Activated naive CD4-positive, alpha-beta T cell treated with anti-CD3 and anti-CD28 coated beads, Interleukin-2, amount 50 U/mL, for 72 hours (primary cell): ENCODE measurements at places on chromosomes 1 and 21. TPM values are rescaled to one million over a fixed set of nuclear protein-coding genes. Genes with fewer than 3 reads are reported as not detected.

DNA sequence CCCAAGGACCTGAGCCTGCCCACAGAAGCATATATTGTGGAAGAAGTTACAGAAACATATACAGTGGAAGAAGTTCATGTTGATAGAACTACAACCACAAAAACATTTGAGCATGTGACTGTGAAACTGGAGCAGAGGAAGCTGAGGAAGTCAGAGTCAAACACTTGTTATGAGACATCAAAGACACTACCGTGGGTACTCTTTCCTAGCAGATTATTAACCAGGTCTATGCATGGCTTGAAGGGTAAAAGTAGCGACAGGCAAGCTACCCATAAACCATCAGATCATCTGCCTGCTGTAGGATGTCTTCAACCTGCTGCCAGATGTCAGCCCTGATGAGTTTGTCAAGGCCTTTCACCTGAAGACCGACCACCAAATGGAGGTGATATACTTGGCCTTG is 35.8 kb downstream of the IVNS1ABP start:
- no peak for DNase-seq

DNA sequence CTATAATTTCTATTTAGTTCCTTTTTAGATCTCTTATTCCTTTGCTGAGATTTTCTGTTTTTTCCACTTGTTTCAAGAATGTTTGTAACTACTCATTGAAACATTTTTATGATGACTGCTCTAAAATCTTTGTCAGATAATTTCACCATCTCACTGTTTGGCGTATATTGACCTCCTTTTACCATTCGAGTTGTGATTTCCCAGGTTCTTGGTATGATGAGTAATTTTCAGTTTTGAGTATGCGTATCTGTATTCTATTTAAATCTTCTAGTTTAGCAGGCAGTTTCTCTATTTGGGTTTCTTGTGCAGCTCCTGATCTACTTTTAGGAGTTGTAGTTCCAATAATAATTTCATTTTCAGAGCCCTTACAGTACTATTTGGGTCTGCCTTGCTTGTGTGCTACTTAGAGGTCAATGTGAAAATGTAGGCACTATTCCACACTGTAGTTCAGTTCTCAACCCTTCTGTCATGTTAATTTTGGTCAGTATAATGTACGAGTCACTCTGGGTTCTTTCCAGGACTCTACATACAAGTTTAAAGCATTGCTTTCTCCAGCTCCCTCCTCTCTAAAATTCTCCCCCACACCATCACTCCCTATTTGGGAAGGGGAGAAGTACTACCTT is 115.5 kb downstream of the ACBD6 start:
- no peak for DNase-seq

Gene CA6
- total RNA-seq = 0.66 TPM

Gene SH3BGR
- total RNA-seq = 3.2 TPM

DNA sequence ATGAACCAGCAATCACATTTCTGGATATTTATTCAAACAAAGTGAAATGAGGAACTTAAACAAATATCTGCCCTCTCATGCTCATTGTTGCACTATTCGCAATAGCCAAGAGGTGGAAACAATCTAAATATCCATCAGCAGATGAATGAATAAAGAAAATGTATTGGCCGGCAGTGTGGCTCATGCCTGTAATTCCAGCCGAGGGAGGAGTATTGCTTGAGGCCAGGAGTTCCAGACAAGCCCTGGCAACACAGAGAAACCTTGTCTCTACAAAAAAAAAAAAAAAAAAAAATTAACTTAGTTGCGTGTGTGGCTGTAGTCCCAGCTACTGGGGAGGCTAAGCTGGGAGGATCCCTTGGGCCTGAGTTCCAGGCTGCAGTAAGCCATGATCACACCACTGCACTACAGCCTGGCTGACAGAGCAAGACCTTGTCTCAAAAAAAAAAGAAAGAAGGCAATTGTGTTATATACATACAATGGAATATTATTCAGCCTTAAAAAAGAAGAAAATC is 191.4 kb downstream of the AKT3 start:
- no peak for DNase-seq

Gene FCN3
- total RNA-seq = not detected

DNA sequence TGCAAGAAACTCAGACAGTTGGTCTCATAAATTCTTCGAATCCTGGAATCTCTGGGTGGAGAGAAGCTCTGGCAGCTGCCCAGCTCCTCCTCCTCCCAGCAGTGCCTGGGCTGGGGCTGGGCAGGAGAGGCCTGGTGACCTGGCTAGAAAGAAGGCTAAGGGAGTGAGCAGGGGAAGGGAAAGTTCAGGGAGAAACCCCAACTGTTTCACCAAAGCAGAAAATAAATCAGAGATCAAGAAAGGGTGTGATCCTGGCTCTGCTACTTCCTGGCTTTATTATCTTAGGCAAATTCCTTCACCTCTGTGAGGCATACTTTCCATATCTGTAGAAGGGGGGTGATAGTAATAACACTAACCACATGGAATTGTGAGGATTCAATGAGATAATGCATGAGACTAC is 8.8 kb upstream of the COL16A1 start:
- no peak for DNase-seq

GRCh38 chr1:228544021-228544850 is 57.1 kb downstream of the RNF187 start:
- no peak for DNase-seq

DNA sequence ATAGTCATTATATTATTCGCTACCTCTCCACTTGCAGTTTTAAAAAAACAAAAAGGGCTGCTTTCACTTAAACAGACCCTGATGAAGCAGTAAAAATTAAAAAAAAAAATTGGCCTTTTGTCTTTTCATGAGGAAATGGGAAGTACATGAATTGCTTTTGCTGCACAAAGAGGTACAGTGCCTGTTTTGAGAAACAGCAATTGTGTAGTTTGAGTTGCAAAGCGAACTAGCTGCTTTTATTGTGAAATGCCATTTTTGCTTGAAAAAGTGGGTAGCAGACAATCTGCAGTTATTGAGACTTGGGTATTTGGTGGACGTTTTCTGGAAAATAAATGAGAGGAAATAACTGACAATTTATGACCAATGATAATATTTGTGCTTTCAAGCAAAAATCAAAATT is 7.0 kb downstream of the DIP2A start:
- no peak for DNase-seq

GRCh38 chr1:174875306-174875705 is 124.4 kb upstream of the CACYBP start:
- no peak for DNase-seq

Gene CFHR3
- not detected for total RNA-seq

DNA sequence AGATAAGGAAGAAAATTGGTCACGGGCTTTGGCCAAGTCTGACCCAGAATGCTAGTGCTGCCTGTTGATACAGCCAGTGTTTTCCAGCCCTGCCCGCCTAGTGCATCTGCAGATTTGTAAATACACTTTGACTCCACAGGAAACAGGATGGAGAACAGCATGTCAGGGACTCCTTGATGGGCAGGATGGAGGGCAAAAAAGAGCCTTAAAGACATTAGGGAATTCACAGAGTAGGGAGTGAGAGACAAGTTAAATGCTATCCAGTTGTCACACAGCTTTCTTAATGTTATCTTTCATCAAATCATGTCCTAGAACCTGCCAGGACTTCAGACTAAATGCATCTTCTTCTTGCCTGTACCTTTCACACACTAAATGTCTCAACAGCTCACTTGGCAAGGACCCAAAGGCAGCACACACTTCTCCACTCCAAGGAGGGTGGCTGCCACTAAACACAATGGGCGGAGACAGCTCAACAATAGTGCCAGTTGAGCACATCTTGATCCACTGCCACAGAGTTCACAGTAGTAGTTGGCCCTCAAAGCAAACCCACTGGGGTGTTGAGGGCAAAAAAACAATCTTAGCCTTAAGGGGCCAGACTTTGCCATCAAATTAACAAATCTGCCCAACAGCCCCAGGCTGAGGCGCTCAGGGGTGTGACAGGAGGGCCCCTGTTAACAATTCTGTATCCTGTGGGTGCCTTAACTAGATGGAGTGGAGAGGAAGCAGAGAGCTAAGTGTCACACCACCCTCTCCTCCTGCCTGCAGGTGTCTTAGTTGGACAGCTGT is 2.7 kb downstream of the HIVEP3 start:
- DNase-seq = no peak

DNA sequence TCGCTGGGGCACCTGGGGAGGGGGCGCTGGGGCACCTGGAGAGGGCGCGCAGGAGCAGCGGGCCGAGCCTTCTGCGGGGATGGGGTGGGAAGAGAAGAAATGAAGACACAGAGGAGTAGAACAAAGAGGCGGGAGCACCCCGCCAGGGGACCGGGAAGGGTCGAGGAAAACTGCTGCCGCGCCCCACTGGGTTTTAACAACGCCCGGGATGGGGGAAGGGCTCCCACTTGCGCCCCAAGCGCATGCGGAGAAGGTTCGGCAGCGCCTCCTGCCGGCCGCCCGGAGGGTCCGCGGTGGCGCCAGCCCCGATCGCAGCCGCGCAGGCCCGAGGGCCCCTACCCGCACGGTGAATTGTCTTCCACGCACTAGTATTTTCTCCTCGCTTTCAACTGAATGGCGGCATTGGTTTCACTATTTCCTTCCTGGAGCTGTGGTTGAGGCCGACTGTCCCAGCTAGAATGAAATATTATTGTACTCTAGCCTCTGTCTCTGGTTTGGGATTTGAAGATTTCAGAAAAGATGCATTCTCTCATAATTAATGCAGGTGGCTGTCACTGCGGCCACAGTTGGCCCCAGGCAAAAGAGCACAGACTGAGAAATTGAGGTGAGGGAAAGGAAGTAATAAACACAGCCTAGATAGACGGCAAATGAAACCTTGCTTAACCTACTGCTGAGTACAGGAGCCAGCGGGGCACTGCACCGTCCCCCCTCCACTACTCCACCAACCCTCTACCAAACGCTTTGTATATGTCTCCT is 57.3 kb downstream of the MAB21L3 start:
- peak; percentile 81 for DNase-seq

- DNase-seq = peak; percentile 84
These were observed 13.7 kb downstream of the TLR5 start for GRCh38 chr1:223129229-223129901.

DNA sequence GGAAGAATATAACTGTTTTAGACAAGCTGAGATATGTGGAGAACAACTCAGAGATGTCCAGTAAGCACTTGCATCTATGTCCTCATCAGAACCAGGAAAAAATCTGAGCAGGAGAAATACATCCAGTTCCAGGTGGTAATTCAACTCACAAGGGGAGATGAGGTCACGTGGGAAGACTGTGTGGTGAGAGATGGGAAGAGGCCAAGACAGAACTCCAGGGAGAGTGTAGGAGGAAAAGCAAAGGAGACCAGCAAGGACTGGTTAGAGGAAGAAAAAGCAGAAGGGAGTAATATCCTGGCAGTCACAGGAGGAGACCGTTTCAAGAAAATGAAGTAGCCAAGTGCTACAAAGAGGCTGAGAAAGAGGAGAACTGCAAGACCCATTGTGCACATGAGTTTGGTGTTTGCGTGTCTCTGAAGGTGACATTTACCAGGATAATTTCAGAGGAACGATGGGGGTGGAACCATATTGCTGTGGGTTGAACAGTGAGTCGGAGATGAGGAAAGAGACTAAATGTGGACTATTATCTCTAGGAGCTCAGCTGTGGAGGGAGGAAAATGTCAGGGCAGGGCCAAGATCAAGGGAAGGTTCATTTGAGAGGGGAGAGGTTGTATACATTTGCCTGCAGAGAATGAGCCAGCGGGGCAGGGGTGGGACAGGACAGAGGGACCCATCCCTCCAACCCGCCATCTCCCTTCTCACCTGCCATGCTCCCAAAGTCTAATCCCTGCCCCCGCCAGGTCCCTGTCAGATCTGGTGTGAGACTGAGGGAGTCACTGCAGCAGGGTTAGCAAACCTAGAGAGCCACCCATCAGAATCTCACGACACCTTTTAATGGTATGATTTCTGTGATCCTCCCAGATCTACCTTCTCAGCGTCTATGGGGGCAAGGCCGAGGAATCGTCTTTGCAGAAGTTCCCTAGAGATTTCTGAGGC is 24.9 kb downstream of the SUSD4 start:
- DNase-seq = no peak

- no peak for DNase-seq
These were observed 86.0 kb downstream of the EVI5 start for GRCh38 chr1:92698932-92699331.

GRCh38 chr1:88737338-88737927 is 53.4 kb downstream of the PKN2 start:
- no peak for DNase-seq

- DNase-seq = no peak
These were observed at the start of gene MMEL1 for GRCh38 chr1:2632561-2633361. Gene MMEL1, minus strand, starts transcription at chr1:2633016. Its CDS starts 3,532 bp downstream, at chr1:2629484.
